ENCODE measurements at places on chromosomes 11 and 22. TPM values are rescaled to one million over a fixed set of nuclear protein-coding genes. Genes with fewer than 3 reads are reported as not detected.

DNA sequence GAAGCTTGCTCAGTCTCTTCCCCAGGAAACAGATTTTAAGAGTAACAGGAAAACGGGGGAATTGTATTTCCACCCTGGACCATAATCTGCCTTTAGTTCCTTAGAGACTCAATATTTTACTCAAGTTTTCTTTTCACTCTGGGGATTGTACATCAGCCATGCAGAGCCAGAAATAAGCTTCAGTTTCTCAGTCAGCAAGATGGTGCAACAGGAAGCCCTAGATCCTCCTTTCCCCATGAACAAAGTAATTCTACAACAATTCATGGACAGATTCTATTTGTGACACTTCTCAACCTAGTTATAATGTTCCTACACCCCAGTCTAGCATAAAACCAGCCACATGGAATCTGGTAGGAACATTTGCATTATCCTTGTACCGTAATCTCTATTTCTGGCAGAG is 24.7 kb downstream of the OR8B2 start:
- no peak for DNase-seq

- DNase-seq: no peak
These were observed 87.1 kb upstream of the RAG2 start for GRCh38 chr11:36684840-36685801.

DNA sequence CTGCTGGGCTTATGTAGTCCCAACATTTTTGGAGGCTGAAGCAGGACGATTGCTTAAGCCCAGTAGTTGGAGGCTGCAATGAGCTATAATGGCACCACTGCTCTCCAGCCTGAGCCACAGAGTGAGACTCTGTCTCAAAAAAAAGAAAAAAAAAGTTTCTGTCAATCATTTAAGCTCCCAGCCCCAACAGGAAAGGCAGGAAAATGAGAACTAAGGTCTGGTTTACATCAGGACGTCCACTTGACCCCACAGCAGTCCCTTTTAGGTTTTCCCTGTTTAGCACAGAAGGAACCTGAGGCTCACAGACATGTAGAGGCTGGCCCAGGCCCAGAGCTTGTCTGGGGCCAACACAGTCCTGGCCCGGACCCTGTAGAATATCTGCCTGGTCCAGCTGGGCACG is 9.2 kb upstream of the TTLL1 start:
- no peak for DNase-seq

DNA sequence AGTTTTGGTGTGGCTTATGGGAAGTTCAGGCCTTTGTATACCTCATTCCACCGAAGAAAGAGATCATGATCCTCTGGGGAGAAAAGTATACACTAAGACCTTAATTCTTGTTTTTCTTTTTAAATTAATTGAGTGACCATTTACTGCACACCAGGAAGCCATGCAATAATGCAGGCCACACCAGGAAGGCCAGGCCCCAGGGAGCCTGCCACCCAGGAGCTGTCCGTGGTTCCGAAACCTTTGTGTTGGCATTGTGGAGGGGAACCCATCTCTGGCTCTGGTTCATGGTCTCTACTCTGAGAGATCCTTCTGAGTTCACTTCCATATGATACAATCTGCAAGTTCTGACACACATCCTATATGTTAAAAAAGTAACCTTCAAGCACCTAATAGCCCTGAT is 291.8 kb downstream of the MIAT start:
- no peak for DNase-seq

DNA sequence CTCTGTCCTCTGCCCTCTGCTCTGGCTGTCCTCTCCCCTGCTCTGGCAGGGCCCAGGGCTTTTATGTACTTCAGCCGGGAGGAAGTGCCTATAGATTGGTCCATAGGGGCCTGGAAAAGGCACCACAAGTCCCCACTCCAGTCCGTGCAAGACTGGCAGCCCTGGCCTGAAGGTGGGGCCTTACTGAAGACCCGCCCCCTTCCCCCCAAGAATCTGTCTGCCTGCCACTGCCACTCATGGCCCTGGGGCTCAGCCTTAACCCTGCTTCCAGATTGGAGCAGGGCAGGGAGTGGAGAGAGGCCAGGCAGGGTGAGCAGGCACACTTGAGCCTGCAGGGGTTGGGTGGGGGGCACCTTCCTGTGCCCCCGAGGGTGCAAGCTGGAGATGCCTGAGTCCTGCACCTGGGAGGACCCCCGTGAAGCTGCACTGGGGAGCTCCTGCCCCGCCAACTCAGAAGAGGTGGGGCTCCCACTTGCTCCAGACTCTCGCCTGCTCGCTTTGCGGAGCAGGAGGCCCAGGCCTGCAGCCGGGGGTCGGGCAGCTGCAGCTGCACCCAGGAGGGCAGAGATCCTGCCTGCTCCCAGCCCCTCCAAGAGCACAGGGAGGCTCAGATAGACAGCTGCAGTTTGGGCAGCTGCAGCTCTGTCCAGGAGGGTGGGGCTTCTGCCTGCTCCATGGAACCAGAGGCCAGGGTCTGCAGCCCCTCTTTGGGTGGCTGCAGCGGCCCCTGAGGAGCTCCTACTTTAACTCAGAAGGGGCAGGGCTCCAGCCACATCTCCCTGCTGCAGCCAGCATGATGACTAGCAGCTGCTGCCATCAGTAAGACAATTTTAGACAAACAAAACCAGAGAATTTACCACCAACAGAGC is 51.0 kb upstream of the SC5D start:
- peak; percentile 44 for DNase-seq

DNA sequence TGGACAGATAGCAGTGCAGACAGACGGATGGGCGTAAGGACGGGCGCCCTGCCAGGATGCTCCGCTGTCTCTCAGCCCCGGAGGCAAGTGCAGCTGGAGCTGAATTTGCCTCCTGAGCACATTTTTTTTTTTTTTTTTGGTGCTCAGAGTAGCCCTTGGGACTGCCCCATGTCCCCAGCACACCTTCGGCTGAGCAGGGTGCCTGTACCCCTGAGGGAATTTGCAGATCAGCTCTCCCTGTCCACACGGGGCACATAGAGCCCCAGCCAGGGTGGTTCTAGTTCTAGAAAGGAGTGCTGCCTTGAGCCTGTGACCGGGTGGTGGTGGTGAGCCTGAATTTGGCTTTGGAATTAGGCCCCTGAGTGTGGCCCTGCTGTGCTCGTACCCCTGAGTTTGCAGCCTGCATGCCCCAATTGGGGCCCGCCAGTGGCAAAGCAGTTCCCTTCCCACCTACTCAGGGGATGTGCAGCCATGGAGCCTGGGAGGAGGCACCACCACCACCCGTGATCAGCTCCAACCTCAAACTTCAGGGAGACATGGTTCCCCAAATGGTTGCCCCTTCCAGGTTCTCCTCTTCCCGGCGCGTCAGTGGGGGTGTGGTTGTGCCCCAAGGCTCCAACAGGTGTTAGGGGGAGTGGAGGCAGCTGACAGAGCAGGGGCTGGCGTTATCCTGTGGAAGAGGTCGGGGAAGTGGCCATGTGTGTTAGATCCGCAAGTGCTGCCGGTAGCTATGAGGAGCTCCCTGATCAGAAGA is 1232.7 kb downstream of the BRD1 start:
- no peak for DNase-seq

GRCh38 chr11:2449548-2450320 is 4.9 kb downstream of the KCNQ1 start:
- DNase-seq: no peak

DNA sequence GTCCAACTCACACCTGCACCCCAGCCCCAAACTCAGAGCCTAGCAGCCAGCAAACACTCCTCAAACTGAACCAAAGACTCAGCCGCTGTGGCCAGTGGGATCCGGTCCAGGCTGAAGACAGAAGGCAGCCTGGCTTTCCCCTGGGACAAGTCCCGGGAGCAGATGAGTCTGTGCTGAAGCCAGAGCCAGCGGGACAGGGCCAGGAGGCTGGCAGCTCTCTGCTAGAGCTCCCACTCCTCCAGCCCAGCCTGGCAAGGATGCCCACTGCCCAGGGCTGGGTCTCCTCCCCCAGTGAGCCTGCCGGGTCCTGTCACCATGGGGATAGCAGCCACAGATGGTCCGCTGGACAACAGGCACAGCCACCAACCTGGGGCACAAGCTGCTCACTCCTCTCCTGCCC is 42.9 kb upstream of the PRR5 start:
- peak; percentile 70 for DNase-seq

DNA sequence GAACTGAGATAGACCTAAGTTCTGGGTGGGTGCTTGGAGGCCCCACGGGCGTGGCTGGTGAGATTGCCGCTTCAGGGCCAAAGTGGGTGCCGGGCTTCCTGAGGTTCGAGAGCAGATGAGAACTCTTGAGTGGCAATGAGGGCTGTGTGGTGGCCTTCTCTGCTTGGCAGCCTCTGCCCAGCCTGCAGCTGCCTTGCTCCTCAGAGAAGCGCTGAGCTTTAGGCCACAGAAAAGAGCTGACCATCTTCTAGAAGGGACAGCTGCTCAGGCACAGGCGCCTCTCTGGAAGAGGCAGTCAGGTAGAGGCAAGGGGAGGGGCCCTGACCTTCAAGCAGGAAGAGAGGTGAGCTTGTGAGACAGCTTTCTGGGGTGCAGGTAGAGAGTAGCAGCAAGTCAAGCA is 72.8 kb downstream of the MED15 start:
- no peak for DNase-seq

Gene MAP6
- total RNA-seq: 27.2 TPM

Gene HEPN1
- total RNA-seq: not detected

Gene SH3BP1
- total RNA-seq: 1.6 TPM

Gene CCDC81
- total RNA-seq: not detected

Gene OR51I1
- total RNA-seq: not detected

Gene MYO7A
- 29.2 TPM for total RNA-seq

Gene WNT7B
- not detected for total RNA-seq

Gene MMP1
- total RNA-seq: not detected

Gene C11orf97
- total RNA-seq: not detected

Gene SMTNL1
- total RNA-seq: not detected

Gene ISX
- total RNA-seq: not detected

Gene OR8G1
- total RNA-seq: not detected

Gene TRPC6
- 23.7 TPM for total RNA-seq

Gene OOSP4A
- total RNA-seq: not detected

Gene RFPL1
- not detected for total RNA-seq

Measured in stomach (tissue), 19 donors.